ENCODE measurements at places on chromosomes 2 and 18.

DNA sequence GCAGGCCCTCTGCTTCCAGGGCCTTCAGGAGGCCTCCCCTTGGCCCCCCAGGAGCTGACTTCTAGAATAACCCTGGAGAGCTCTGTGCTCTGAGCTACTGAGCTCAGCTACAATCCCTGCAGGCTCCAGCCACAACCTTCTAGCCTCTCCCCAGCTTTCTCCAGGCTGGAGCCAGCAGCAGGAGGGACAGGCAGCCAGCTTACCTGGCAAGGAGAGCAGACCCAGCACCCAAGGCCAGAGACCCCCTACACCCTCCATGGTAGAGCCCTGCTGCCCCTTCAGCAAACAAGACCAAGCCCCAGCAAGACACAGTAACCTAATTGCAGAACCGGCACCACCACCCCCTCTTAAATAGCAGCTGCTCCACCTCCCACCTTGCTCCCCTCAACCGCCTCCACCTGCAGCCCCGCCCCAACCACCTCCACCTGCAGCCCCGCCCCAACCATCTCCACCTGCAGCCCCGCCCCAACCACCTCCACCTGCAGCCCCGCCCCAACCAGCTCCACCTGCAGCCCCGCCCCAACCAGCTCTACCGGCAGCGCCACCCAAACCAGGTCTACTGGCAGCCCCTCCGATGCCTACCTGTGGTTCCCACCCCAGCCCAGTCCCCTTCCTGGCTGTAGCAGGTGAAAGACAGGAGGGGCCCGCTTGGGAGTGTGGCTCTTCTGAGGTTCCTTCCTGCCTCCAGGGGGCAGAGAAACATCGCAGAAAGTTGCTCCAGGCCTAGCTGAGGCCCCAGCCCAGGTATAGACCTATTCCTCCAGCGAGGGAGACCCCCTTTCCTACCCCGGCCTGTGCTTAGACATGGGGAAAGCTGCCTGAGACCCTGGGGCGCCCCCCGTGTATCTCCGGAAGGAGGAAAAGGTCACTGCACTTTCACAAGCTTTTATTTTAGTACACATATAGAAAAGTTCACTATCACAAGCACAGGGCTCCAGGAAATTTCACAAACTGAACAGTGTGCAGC is at the start of gene ASTL:
Gene ASTL, minus strand, starts transcription at position 324 of the 967 bp plus-strand sequence. Its CDS starts 66 bp downstream, at position 258.
- DNase-seq = peak; percentile 49

DNA sequence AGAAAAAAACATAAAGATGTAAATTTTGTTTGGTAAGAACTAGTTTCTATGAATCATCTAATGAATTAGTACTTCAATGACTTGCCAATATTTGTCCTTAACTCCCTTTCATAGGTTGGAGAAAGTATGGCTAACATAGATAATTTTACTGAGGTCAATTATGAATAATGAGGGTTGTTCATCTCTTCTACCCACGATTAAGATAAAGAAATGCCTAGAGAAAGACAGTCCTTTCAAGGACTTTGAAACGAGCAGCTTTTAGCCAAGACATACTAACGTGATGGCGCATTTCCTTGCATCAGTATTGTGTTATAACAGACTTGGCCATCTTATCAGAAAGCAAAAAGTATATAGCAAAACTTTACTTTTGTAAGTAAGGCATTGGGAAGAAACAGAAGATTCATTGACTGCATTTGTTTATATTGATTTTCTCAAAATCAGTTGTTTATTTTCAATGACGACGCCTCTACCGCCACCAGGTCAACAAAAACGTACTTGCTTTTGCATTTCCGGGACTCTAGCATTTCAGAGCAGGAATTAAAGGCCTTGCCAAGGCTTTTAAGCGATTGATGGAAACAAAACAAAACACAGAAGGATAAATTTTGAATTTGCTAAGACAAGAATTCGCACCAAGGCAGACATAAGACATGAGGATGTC is 961 bp downstream of the RBM43 start:
- peak; percentile 3 for DNase-seq

DNA sequence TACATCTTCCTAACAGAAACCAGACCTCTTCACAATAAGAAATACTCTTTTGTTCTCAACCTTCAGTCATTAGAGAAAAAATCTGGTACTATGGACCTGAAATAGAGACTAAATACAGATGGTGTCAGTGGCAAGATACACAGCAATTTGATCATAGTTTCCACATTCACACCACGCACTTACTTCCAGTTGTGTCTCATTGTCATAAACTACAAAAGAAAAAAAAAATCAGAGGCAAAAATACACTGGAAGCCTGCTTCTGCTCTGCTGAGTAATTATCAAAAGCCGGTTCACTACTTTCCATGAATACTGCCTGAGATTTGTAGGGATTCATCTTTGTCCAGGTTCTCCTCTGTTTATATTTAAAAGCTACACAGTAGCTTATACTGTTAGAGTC is 182.6 kb downstream of the PID1 start:
- no peak for DNase-seq

- no peak for DNase-seq
Measured at GRCh38 chr18:34511879-34512278, 198.2 kb upstream of the DTNA start.

- peak; percentile 26 for DNase-seq
Measured at GRCh38 chr2:200483729-200484198, 26.1 kb downstream of the KCTD18 start.

DNA sequence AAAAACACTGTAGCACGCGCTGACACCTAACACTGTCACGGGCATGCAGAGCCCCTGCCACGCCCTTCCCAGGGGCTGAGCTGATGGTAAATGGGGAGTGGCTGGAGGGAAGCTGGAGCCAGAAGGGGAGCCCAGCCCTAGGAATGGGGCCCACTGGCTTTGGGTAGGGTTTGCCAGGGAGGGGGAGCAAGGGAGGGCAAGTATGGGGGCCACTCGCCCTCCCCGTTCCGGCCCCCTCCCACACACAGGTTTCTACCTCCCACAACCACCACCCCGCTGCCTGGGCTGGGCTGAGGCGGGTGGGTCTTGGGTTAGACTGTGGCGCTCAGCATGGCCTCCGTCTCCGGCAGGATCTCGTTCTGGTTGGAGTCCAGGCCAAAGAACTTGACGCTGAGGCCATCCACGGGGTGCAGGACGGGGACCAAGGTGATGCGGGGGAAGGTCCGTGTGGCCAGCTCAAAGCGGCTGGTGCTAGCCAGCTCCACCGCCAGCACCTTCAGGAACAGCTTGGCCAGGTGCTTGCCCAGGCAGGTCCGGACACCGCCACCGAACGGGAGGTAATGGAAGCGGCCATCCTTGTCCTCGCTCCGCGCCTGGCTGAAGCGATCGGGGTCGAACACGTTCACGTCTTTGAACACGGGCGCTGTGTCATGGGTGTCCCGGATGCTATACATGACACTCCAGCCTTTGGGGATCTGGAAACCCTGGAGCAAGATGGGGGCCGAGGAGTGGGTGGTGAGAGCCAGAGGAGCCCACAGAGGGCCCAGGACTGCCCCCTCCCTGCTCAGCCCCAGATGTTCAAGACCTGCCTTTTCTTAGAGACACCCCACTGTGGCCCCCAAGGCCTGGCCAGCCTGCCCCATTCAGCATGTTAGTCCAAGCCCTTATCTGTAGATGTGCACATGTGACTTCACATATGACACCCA is 15.5 kb downstream of the CYP26B1 start:
- no peak for DNase-seq

DNA sequence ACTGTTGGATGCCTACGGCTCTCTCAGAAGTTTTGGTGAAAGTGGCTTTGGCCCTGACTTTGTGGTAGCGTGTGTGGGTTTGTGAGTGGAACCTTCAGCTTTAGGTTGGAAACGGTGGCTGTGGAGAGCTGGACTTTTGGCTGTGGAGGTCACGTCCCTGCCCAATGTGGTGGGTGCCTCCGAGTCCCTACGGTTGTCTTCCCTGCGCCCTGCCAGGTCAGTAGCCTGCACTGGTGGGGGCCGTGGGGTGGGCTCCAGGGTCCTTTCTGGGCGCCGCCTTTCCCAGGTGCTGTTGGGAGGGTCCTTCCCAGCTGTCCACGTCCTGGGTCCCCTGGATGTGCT is 11.1 kb downstream of the COLEC11 start:
- no peak for DNase-seq

DNA sequence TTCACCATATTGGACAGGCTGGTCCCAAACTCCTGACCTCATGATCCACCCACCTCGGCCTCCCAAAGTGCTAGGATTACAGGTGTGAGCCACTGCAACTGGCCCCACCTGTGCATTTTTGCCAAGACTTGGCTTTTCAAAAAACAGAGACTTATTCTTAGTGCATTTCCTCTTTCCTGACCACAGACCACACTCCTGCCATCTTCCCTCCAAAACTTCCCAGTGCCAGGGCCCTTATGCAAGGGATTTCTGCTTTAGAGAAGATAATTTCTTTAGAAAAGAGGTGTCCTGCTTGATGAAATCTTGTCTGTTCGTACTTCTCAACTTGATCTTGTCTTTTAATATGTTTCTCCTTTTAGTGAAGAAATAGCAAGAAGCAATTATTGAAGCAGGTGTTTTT is 98.8 kb upstream of the ZNF516 start:
- DNase-seq = no peak

DNA sequence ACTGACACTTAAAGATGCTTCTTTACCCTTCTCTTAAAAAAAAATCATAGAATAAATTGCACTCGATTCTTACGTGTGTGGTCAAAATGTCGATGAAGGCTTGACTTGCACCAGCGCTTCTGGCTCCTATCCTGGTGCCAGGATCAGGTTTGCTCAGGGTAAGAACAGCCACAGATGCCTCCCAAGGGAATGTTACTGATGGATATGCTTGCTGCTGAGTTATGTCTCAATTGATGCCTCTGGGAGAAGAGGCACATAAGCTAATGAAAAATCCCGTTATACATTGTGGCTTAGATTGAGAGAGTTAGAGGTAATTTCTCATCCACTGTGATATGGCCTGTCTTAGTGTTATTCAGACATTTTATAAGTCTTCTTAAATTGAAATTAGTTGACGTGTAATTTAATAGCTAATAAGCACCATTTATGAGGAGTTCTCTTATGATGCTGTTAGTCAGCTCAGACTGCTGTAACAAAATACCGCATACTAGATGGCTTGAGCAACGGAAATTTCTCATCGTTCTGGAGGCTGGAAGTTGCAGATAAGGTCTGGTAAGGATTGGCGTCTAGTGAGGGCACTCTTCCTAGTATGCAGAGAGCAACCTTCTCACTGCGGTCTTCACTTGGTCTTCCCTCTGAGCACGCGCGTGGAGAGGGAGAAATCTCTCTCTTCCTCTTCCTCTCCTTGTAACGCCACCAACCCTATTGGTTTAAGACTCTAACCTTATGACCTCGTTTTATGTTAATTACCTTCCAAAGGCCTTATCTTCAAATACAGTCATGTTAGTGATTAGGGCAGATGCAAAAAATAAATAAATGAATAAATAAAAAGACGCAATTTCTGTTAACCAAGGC is 116.6 kb upstream of the NOSTRIN start:
- DNase-seq = no peak

DNA sequence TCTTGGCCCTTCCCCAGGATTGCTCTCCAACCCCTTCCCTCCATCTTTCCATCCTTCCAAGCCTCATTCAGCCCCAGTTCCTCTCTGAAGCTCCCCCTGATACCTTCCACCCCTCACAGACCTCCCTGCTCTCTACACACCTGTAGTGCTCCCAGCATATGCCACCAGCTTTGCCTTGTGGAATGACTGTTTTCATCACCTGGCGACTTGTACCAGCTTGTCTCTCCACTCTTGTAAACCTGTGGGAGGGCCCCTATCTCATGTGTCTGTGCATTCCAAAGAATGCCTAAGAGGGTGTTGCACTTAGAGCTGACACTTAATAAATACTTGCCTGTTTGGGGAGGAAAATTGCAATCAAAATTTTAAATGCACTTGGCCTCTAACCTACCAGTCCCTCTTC is 198.7 kb downstream of the BCL11A start:
- no peak for DNase-seq

- DNase-seq = no peak
Measured at GRCh38 chr2:67604360-67604759, 207.2 kb downstream of the ETAA1 start.

DNA sequence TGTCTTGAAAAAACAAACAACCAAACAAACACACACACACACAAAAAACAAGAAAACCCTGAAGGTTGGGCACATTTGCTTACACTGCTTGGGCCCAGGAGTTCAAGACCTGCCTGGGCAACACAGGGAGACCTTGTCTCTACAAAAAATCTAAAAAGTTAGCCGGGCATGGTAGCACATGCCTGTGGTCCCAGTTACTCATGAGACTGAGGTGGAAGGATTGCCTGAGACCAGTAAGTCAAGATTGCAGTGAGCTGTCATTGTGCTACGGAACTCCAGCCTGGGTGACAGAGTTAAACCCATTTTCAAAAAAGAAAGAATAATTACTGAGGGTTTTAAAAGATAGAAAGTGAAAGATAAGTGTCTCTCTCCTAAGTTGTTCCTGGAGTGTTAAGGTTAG is 103.4 kb downstream of the MBD5 start:
- no peak for DNase-seq

DNA sequence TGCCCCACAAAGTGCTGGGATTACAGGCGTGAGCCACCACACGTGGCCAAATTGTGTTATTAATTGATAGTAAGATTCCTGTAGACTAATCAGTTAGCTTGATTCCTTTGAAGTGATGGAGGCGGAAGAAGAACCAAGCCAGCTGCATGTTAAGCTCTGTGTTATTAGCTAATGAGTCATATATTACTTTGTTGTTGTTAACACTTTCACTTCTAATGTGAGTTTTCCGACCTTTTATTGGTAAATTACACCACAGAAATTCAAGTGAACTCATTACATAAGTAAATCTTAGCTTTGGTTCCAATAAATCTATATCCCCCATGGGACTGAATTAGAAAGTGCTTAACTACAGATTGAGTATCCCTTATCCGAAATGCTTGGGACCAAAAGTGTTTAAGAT is 20.3 kb downstream of the CHMP1B start:
- DNase-seq = no peak

GRCh38 chr18:3061581-3062312 is 48.8 kb upstream of the LPIN2 start:
- DNase-seq = no peak

GRCh38 chr2:150700666-150701580 is 213.5 kb upstream of the RND3 start:
- DNase-seq = no peak

DNA sequence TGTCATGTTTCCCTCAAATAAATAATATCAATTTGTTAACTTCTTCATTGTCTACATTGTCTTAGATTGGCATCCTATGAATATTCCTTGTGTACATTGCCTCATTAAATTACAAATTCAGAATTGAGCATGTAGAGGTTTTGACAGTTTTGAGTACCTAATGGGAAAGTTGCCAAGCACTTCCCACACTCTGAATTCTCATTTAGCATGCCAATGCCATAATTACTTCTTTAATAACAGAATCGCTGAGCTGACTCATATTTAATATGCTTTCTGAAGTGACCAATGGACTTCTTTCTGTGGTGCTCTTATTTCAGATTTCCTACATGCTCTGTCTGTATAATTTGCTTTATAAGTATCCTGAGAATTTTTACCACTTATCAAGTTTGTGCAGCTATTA is 114.4 kb upstream of the NOL4 start:
- no peak for DNase-seq

GRCh38 chr18:41396861-41397260 is 558.2 kb upstream of the PIK3C3 start:
- DNase-seq = no peak

DNA sequence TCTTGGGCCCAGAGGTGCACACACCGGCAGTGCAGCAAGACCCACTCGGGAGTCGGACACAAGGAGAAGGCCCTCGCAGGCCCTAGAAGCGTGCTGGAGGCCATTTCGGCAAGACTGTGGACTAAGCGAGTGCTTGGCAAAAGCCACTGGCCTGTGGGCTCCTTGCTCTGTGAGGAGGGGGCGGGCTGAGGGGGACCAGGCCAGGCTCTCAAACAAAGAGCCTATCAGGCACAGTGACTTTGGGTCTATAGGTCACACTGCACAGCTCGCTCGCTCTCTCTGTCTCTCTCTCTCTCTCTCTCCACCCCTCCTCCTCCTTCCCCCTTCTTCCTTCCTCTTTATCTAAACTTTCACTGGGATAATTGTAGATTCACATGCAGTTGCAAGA is 23.6 kb upstream of the ZCCHC2 start:
- DNase-seq = no peak
